ENCODE measurements at places on chromosomes 16 and 17.

DNA sequence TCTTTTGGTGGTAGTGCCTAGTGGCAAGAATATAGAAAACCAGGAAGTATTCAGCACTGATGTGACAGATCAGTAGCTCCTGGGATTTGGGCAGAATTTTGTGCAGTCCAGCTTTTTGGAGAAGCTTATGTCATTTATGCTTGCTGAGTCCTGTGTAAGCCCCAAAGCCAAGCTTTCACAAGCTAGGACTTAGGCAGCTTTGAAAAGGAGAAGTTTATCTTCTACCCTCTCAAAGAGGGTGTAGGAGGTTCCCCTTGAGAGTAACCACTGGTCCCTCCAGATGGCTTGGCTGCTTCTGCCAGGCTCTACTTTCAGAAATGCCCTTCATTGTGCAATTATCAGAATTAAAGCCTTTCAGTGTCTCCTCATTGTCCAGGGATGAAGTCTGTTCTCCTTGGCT, 78.8 kb downstream of the CES1 start:
- DNase-seq: no peak

- DNase-seq: no peak
Observed at GRCh38 chr16:88499292-88499691, 46.2 kb downstream of the ZFPM1 start.

DNA sequence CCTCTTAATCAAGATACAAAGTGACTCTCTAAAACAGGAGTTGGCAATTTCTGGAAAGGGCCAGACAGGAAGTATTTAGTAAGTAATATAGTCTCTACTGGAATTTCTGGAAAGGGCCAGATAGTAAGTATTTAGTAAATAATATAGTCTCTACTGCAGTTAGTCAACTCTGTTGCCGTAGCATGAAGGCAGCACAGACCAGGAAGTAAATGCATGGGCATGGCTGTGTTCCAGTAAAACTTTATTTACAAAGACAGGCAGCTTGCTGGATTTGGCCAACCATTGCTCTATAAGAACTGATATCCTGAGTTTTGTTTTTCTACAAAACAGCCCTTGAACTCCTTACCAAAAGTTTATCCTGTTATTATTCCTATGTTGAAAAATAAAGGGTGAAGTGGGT, 16.9 kb downstream of the LDAF1 start:
- DNase-seq: no peak

- no peak for DNase-seq
Observed at GRCh38 chr17:79026376-79027273, 2.7 kb downstream of the C1QTNF1 start.

DNA sequence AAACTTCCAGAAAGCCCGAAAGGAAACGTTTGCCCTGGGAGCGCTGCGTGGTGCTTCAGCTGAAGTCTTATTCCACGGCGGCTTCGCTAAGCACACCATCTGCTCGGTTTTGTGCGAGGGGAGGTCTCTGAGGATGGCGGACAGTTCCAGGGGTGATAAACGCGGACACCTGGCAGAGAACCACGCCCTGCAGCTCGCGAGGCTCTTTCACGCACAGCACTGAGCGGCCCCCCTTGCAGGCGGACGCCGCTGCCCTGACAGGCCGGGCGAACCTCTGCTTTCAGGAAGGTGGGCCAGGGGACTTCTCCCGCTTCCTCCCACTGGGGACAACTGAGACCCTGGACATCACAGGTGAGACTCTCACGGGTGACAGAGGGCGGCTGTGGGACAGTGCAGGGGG, 3.7 kb downstream of the MVD start:
- DNase-seq: no peak

DNA sequence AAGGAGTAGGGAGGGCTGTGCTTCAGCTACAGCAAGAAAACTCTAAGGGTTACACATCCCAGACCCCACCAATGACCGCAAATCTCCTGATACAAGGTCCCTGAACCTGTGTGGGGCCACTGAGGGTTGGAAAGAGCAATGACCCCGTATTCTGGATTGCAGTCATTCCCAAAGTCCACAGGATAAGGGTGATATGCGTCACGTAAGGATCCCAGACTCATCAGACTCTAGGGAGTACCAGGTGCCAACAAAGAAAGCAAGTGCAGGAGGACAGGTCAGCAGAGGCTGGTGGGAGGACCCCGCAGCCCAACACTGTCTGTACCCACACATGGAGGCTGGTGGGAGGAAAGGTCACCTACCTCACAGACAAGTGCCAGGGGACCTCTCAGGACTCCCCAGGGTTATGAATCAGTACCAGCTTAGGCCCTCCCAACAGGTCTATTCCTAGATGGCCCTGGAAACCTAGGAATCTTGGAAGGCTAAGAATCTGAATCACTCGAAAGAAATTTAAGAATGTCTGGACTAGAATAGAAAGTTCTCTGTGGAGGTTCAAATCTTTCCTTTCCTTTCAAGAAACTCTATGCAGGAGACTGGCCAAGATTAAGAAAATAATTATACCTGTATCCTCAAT, 16.2 kb downstream of the PITPNA start:
- DNase-seq: no peak

DNA sequence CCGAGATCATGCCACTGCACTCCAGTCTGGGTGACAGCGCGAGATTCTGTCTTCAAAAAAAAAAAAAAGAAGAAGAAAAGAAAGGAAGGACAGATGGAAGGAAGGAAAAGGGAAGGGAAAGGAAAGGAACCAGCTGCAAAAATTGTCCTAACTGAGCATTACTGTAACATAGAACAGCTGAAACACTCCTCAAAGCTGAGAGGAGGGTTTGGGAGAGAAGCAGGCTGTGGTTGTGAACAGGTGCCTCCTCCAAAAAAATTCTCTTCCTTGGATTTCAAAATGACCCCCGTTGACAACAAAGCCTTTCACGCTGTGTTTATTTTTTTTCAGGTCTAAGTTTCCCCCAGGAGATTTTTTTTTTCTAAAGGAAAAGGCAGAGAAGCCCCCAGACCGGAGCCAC, 541.4 kb downstream of the WWOX start:
- no peak for DNase-seq

DNA sequence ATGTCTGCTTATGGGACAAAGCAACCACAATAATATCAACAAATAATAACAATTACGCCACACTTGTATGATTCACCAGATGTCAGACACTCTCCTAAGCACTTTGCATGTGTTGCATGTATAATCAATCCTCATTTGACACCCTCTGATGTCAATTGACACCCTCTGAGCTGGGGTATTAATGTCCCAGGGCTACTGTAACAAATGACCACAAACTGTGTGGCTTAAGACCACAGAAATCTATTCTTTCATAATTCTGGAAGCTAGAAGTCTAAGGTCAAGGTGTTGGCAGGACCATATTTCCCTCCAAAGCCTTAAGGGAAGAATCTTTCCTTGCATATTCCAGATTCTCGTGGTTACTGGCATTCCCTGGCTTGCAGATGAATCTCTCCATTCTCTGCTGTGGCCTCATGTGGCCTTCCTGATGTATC, 112.7 kb downstream of the NPIPB5 start:
- no peak for DNase-seq

GRCh38 chr16:69100071-69100691, 5.3 kb upstream of the HAS3 start:
- DNase-seq: no peak

GRCh38 chr16:68299571-68300453, 10.9 kb downstream of the SLC7A6OS start:
- no peak for DNase-seq

DNA sequence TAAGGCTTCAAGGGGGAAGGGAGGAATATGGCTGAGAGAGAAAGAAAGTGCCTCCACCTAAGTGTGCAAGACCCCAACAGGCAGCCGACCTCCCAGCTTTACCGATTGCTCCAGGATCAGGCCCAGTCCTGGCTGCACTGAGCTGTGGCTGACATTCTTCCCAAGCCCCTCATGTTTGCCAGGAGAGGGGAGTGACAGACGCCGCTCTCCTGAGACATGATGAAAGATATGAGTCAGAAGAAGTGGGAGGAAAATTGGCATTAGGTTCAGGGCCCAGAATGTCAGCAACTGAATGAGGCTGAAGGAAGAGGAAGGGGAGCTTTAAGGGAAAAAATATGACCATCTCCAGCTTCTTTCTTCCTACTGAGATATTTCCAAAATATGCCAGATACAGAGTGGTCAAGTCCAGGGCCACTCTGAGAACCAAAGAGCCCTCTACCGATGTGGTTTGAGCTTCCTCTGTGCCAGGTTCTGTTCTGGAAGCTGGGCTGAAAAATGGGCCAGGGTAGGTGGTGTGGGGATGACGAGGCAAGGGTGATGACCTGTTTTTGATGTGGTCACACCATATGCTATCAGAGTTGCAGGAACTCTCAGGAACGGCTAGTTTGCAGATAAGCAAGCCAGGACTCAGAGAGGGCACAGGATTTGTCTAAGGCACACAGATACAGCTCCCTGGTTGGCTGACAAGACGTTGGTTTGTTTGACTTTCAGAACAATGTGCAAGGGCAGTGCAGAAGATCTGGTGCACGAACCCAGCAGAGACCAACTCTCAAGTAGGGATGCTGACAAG, 176.7 kb downstream of the SOX9 start:
- no peak for DNase-seq

DNA sequence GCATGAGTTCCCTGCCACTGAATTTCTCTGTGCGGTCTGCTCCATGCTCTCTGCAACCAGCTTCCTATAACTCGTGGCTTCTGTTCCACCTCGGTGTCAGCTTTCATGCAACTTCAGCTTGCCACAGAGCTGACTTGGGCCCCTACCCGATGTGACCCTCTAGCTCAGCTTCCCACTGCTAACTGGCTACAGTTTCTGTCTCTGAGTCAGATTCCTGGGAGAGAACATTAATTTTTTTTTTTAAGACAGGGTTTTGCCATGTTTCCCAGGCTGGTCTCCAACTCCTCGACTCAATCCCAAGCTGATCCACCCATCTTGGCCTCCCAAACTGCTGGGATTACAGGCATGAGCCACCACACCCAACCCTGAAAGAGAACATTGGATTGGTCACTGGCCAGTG, 35.5 kb upstream of the PSMD7 start:
- DNase-seq: no peak

DNA sequence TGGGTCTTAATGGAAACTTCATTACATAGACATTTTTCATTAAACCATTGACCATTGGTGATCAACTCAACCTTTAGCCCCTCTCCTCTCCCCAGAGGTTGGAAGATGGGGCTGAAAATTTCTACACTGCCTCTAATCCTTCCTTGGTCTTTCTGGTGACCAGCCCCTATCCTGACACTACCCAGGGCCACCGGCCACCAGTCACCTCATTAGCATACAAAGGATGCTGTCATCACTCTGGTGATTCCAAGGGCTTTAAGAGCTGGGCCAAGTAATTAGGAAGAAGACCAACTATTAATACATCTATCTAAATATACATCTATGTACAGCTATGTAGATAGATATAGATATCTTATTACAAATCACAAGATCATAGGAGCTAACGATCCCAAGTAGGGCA, 111.2 kb upstream of the IRX6 start:
- no peak for DNase-seq
